Progenitor cell of endocrine pancreas (in vitro differentiated cells): ENCODE measurements at places on chromosomes 2 and 18.

- H3K36me3 ChIP-seq = peaks cover 1% of the 10 kb centered on the region
- DNase-seq = no peak
- no peaks in the 10 kb centered on the region for H3K4me1 ChIP-seq
- H3K4me3 ChIP-seq = no peak overlapping the region
- H3K27me3 ChIP-seq = peaks cover 14% of the 10 kb centered on the region
Observed at GRCh38 chr2:240711296-240711695, 19.6 kb downstream of the AQP12A start.

DNA sequence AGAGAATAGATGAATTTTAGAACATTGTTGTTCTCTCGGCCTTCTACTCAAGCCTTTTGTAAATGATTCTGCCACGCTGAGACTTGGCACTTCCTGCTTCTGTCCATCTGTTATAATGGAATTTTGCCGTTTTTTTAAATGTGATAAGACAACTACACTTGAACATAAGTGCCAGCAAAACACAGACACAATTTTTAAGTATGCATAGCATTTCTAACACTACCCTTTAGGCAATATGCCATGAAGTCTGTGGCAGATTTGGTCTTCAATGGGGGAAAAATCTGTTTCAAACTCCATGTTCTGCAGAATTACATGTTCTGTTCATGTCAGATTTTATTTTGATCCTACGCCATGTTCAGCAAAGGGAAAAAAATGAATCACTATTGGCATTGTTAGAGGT lies 1170.7 kb upstream of the SLC39A10 start:
- no peaks in the 10 kb centered on the region for H3K27me3 ChIP-seq
- no peak for DNase-seq
- H3K27ac ChIP-seq = no peak overlapping the region

DNA sequence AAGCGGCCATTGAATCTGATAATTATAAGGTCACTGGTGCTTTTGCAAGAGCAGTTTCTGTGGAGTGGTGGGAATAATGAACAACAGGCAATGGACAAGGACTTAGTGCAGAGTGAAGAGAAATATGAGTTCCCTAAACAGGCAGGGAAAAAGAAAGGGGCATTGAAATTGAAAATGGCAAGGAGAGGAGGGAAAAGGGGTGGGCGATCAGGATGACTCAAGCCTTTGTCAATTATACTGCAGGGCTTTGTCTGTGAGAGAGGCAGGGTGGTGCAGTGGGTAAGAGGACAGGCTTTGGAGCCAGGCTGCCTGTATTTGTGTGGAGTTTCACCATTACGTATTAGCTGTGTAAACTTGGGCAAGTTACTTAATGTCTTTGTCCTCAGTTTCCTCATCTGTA lies 29.5 kb upstream of the PAIP2B start:
- H3K27ac ChIP-seq = no peak overlapping the region
- DNase-seq = no peak
- H3K36me3 ChIP-seq = no peaks in the 10 kb centered on the region

- H3K4me1 ChIP-seq = peaks cover 3% of the 10 kb centered on the region
- H3K27me3 ChIP-seq = no peaks in the 10 kb centered on the region
- H3K36me3 ChIP-seq = no peaks in the 10 kb centered on the region
Observed at GRCh38 chr2:96386470-96386869, 50.9 kb downstream of the NCAPH start.

- DNase-seq = peak; percentile 60
- peaks cover 10% of the 10 kb centered on the region for H3K4me1 ChIP-seq
- H3K36me3 ChIP-seq = peaks cover 10% of the 10 kb centered on the region
- H3K4me3 ChIP-seq = no peak overlapping the region
- no peak overlapping the region for H3K27ac ChIP-seq
Observed at GRCh38 chr2:97806738-97807618, 93.6 kb downstream of the ZAP70 start.

DNA sequence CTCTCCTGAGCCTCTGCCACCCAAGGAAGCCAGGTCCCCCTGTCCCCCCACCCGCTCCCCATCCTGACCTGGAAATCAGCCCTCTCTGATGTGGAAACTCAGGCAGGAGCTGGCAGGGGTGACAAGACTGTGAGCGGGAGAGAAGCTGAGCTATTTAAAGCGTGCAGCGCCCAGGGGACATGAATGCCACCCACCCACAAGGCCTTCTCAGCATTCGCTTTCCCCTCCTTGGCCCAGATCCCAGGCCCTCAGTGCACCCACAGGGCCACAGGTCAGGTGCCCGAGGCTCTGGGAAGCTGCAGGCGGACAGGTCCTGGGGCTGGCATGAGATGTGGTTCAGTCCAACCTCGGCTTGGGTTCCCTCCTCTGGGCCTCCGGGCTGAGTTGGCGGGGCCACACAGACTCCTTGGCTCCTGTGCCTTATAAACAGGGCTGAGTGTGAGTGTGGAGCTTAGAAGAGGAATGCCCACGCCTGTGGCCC lies 168.3 kb downstream of the SMAD7 start:
- no peak for DNase-seq
- peak overlapping the region; percentile 97 for H3K27ac ChIP-seq
- H3K4me1 ChIP-seq = peaks cover 52% of the 10 kb centered on the region
- H3K36me3 ChIP-seq = peaks cover 1% of the 10 kb centered on the region

GRCh38 chr2:166278856-166279255 lies 96.9 kb downstream of the SCN9A start:
- no peak for DNase-seq
- H3K36me3 ChIP-seq = peaks cover 15% of the 10 kb centered on the region
- H3K4me1 ChIP-seq = no peaks in the 10 kb centered on the region
- H3K4me3 ChIP-seq = no peak overlapping the region
- no peak overlapping the region for H3K27ac ChIP-seq

DNA sequence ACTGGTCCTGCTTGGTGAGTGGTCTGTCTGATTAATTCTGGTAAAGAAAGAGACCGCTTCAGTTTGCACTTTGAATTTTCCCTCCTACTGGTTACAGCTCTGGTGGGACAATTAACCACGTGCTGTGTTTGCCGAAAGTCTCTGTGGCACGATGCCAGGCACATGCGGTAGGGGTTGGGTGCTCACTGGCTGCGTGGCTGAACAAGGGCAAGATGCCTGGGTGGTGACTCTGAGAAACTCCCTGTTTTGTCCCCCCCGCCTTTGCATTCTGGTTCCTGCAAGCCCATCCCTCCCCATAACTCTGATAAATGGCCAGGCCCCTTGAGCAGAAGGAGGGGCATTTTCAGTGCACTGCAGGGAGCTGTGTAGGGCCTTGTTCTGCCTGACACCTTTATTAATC lies 206.1 kb downstream of the TFCP2L1 start:
- no peak overlapping the region for H3K27ac ChIP-seq
- H3K4me1 ChIP-seq = peaks cover 2% of the 10 kb centered on the region
- H3K4me3 ChIP-seq = no peak overlapping the region

GRCh38 chr2:64905338-64906024 lies 83.7 kb upstream of the SLC1A4 start:
- no peak for DNase-seq
- no peak overlapping the region for H3K27ac ChIP-seq
- peaks cover 9% of the 10 kb centered on the region for H3K27me3 ChIP-seq
- peaks cover 2% of the 10 kb centered on the region for H3K4me1 ChIP-seq
- H3K4me3 ChIP-seq = no peak overlapping the region

DNA sequence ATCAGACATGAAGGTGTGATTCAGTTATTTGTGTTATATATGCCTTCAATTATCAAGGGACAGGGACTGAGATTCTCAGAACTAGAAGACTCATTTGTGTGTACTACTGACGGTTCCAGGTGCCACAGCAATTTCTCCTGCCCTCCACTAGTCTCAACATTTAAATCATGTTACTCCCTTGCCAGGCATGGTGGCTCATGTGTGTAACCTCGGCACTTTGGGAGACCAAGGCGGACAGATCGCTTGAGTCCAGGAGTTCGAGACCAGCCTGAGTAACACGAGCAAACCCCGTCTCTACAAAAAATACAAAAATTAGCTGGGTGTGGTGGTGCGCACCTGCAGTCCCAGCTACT lies 1.1 kb downstream of the CNDP2 start:
- H3K4me1 ChIP-seq = peaks cover 24% of the 10 kb centered on the region
- peak overlapping the region; percentile 86 for H3K4me3 ChIP-seq
- peak overlapping the region; percentile 97 for H3K27ac ChIP-seq
- H3K36me3 ChIP-seq = peaks cover 14% of the 10 kb centered on the region
- DNase-seq = no peak

GRCh38 chr2:169964740-169965139 lies 137.5 kb downstream of the UBR3 start:
- H3K27me3 ChIP-seq = no peaks in the 10 kb centered on the region
- no peak overlapping the region for H3K27ac ChIP-seq
- peaks cover 2% of the 10 kb centered on the region for H3K4me1 ChIP-seq

DNA sequence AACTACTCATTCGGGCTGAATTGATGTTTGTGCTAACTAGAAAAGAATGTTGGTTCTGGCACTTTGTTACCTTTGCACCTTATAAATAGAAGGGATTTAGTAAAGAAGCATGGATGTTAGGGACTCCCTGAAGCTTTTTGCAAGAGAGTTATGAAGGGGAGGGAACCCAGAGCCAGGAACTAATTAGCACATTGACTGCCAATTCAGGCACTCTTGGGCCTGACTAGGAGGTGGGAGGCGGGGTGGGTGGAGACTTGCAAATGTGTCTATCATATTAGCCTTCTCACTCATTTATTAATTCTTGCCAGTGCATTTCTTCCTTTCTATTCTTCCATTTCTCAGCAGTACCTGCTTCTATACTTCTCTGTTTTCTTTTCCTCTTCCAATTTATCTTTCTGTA lies 1022.4 kb downstream of the TMEM182 start:
- peaks cover 20% of the 10 kb centered on the region for H3K4me1 ChIP-seq
- H3K27me3 ChIP-seq = peaks cover 5% of the 10 kb centered on the region
- no peak for DNase-seq
- H3K27ac ChIP-seq = no peak overlapping the region
- H3K4me3 ChIP-seq = no peak overlapping the region
- H3K36me3 ChIP-seq = no peaks in the 10 kb centered on the region

GRCh38 chr2:55498582-55498981 lies 20.9 kb upstream of the CFAP36 start:
- H3K27me3 ChIP-seq = no peaks in the 10 kb centered on the region
- H3K4me3 ChIP-seq = no peak overlapping the region
- no peaks in the 10 kb centered on the region for H3K36me3 ChIP-seq
- H3K27ac ChIP-seq = no peak overlapping the region

DNA sequence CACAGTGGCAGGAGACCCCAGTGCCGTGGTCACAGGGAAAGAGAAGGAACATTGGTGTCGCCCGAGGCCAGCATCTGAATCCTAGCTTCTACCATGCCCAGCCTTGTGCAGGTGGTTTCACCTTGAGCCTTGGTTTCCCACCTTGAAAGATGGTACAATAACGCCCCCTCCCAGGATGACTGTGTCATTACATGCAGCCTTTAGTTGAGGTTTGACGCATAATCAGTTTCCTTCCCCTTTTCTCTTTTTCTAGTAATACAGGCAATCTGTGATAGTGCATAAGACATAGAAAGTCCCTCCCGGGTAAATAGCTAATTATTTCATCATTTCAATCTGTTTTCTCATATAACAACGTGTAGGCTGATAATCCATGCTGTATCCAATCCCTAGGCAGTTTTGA lies 29.8 kb upstream of the ZNF407 start:
- H3K27me3 ChIP-seq = peaks cover 13% of the 10 kb centered on the region
- H3K36me3 ChIP-seq = peaks cover 2% of the 10 kb centered on the region
- no peak for DNase-seq
- no peak overlapping the region for H3K27ac ChIP-seq
- H3K4me3 ChIP-seq = no peak overlapping the region
- peaks cover 4% of the 10 kb centered on the region for H3K4me1 ChIP-seq

DNA sequence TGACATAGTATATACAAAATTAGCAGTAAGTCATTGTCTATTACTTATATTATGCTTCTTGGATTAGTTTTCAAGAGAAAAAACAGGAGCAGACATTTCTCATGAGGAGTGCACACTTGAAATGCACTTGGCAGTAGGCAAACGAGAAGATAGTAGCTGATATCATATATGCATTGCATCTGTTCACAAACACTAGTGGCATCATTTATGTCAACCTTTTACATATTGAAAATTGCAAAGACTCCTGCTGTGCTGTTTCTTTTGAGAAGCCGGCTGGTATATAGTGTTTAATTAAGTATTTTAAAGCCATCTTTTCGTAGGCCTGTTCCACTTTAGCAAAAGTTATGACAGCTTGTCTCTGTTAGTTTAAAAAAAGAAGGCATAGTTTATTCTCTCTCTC lies 58.4 kb upstream of the SLC8A1 start:
- no peaks in the 10 kb centered on the region for H3K27me3 ChIP-seq
- no peak overlapping the region for H3K27ac ChIP-seq
- DNase-seq = no peak
- H3K4me3 ChIP-seq = no peak overlapping the region
- H3K4me1 ChIP-seq = no peaks in the 10 kb centered on the region
- no peaks in the 10 kb centered on the region for H3K36me3 ChIP-seq

DNA sequence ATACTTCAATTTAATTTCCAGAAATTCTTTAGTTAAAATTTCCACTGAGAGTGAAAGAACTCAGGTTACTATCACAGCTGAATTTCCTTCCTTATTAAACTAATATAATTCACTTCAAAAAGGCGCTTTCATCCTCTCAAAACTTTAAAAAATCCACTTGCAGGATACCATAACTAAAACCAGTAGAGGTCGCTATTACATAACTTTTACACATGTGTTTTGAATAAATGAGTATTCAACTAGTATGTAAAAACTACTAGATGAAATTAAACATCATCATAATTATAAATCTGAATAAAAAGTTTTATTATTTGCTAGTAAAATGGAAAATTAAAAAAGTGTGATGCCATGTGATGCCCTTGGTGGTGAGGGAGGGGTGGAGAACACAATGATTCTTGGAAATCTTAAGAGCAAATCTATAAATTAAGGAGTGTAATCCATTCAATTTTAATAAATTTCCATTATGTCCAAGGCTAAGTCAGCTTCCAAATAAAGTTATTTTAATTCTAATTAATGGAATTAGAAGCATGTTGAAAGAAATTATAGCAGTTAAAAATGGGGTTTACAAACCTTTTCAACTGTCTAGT lies 61.4 kb downstream of the SOS1 start:
- H3K36me3 ChIP-seq = peaks cover 4% of the 10 kb centered on the region
- no peak overlapping the region for H3K4me3 ChIP-seq
- no peak for DNase-seq
- no peaks in the 10 kb centered on the region for H3K4me1 ChIP-seq
- no peaks in the 10 kb centered on the region for H3K27me3 ChIP-seq
- peak overlapping the region; percentile 56 for H3K27ac ChIP-seq

GRCh38 chr2:189125195-189125594 lies 54.4 kb downstream of the COL5A2 start:
- H3K27ac ChIP-seq = no peak overlapping the region
- no peaks in the 10 kb centered on the region for H3K36me3 ChIP-seq
- H3K4me1 ChIP-seq = no peaks in the 10 kb centered on the region
- no peak for DNase-seq
- H3K4me3 ChIP-seq = no peak overlapping the region

DNA sequence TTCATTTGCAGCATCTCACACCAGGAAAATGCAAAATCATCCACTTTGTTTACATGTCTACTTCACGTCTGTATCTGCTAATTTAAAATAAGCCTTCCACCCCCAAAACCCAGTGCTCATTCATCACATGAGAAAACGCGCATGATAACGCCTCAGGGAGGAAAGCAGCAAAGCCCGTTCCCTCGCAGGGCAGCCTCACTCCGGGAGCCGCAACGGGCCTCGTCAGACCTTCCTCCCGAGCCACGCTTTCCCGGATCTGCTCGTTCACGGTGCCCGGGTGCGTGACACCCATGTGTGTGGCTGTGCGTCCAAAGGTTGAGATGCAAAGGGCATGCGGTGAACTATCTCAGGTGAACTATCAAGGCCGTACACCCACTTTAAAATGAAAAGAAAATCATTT lies 59.8 kb downstream of the NDUFA10 start:
- H3K27ac ChIP-seq = no peak overlapping the region
- no peaks in the 10 kb centered on the region for H3K4me1 ChIP-seq
- H3K36me3 ChIP-seq = peaks cover 29% of the 10 kb centered on the region
- H3K27me3 ChIP-seq = no peaks in the 10 kb centered on the region

GRCh38 chr2:28152585-28153280 lies 239.9 kb upstream of the FOSL2 start:
- no peak overlapping the region for H3K4me3 ChIP-seq
- no peaks in the 10 kb centered on the region for H3K27me3 ChIP-seq
- peaks cover 16% of the 10 kb centered on the region for H3K36me3 ChIP-seq
- no peak for DNase-seq
- H3K4me1 ChIP-seq = peaks cover 18% of the 10 kb centered on the region
